ENCODE measurements at places on chromosomes 6 and 20.
A peak's percentile ranks its signal among the peaks of the same experiment; 100 is the strongest.

DNA sequence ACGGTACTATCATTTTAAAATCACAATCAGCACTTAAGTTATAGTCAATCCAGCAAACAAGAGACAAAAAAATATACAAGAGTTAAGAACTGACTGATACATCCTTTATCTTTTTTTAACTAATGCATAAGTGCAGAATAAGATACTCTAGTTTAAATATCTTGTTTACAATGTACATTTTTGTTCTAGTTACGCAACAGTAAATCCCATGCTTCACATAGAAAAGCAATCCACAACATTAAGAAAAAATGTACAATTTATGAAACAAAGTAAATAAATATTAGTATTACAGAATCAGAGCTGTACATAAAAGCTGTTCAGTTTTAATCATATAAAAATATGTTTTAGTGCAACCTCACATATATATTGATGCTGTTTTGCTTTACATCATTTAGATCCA lies 192.6 kb downstream of the HIVEP2 start:
- no peak for DNase-seq

DNA sequence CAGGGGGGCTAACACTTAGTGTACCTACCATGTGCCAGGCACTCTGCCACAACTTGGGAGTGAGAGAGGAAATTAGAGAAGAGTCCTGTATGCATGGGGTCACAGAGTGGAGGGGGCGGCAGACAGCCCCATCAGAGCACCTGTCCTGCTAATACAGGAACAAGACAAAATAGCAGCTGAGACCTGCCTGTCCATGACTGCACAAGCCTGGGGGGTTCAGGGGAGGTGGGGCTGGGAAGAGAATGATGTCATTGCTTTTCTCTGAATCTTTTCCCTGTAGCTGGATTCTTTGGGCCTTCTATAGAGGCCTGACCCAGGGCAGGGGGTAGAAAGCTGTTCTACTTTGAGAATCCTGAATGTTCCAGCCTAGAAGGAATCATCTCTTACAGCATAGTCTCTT lies 37.4 kb downstream of the FOXP4 start:
- no peak for DNase-seq

GRCh38 chr20:25058847-25059810 lies 1.2 kb upstream of the ACSS1 start:
- DNase-seq, result no peak

- DNase-seq, result peak; percentile 64
Observed at GRCh38 chr6:85015396-85015990, 251.1 kb upstream of the TBX18 start.

DNA sequence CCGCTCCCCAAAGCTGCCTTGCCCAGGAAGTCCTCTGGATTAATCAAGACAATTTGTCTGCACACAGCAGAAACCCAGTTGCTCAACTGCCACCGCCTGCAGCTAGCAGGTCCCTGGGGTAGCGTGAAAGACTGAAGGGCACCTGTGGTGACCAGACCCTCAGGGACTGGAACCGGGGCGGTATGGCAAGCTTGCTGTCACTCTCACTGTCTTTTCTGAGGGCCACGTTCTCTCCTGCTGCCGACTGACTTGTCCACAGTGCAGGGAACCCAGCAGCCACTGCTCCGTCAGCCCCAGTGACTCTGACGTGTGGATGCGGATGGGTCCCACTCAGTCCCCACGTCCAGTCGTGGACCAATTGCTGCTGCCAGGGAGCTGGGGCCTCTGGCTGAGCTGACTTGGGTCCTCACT lies 72.8 kb upstream of the PMEPA1 start:
- DNase-seq, result no peak

- DNase-seq, result no peak
Observed at GRCh38 chr20:1280195-1281102, 14.4 kb downstream of the SNPH start.

DNA sequence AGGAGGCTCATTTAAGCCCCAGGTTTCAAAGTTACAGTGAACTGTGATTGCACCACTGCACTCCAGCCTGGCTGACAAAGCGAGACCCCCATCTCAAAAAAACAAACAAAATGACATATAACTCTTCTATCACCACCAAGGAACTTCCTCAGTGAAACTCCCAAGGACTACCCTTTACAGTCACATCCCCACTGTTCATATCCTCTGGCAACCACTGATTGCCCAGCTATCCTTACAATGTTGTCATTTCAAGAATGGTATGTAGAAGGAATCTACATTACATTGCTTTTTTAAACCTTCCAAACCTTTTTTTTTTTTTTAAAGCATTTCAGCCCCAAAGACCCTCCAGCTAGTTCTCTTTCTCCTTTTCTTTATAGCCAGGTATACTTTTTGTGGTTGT lies 123.1 kb upstream of the CARMIL1 start:
- no peak for DNase-seq

- DNase-seq, result no peak
Observed at GRCh38 chr20:58470336-58471192, 44.6 kb downstream of the APCDD1L start.

GRCh38 chr6:26309731-26310142 lies 55.3 kb upstream of the BTN3A2 start:
- no peak for DNase-seq

DNA sequence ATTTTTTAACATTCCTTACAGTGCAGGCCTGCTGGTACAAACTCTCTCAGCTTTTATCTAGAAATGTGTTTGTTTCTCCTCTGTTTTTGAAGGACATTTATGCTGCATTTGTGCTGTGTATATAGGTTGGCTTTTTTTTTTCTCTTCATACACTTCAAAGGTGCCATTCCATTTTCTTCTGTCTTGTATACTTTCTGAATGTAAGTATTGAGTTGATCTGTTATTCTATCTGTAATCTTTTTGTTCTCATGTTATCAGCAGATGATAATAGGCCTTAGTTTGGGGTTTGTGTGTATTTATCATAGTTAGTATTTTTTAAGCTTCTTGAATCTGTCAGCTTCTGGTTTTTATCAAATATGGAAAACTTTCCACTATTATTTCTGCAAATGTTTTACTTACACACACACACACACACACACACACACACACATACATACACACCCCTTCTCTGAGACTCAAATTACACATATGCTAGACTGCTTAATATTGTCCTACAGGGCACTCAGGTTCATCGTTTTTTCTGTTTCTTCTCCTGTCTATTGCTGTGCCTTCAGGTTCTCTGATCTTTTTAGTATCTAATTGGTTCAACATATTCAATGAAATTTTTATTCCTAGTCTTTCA lies 74.6 kb downstream of the RPP40 start:
- no peak for DNase-seq

DNA sequence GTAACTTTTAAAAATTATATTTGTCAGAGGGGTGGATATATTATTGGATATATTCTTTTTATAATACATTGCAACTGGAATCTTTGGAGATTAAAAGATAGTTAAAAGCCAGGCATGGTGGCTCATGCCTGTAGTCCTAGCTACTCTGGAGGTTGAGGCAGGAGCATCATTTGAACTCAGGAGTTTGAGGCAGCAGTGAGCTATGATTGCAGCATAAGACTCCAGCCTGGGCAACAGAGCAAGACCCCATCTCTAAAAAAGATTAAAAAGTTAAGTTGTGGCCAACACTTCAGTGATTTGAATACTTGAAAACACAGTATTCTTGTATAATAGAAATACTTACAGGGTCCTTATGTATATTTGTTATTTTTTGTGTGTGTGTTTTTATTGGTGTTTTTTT lies 15.2 kb downstream of the MAPRE1 start:
- no peak for DNase-seq

- no peak for DNase-seq
Observed at GRCh38 chr20:1269850-1270249, 3.8 kb downstream of the SNPH start.

DNA sequence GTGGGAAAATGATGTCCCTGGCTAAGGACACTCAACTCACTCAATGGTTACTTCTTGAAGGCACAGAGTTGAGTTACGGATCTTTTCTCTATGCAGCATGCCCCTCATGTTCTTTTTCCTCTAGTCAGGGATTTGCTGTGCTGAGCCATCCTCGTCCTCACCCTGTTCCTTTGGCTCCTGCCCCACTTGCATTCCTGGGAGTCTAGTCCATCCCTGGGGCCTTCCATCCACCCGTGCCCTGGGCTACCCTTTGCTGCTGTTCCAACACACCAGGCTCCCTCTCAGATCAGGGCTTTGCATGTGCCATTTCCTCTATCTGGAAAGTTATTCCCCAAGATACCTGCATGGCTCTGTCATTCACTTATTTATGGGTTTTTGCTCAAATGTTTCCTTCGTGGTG lies 13.3 kb upstream of the KCNG1 start:
- no peak for DNase-seq

DNA sequence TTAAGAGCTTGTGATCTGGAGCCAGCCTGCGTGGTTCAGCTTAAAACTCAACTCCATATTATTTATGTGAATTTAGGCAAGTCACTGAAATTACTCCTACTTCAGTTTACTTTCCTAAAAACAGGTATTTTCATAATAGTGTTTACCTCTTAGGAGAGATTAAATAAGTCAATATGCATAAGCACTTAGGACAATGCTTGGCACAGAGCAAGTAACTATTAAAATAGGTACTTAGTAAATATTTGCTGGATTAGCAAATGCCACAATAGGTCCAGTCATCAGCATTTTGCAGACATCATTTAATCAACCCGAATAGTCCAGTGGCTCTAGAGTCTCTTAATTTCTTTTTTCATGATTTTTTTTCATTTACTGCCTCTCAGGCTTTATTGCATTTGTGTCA lies 78.6 kb upstream of the PTPRK start:
- DNase-seq, result no peak

DNA sequence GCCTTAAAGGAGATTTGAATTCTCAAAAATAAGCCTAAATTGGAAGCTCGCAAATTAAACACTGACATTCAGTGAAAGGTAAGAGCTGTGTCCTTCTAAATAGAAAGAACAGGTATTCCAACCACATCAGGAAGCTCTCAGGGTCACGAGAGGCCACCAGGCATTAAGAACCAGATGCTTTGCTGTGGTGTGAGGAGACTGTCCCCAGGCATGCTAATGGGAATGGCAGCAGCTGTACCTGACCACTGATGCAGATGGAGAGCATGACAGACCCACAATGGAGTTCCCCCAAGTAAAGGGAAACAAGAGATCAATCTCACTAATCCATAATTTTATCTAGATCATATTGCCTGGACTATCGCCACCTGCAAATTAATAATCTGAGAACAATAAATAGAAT lies 658.9 kb upstream of the NOX3 start:
- no peak for DNase-seq

- no peak for DNase-seq
Observed at GRCh38 chr6:123687864-123688263, 51.1 kb upstream of the TRDN start.

- no peak for DNase-seq
Observed at GRCh38 chr6:167311286-167311685, 13.6 kb upstream of the TTLL2 start.

GRCh38 chr6:21970569-21971300 lies 326.1 kb downstream of the PRL start:
- DNase-seq, result no peak

DNA sequence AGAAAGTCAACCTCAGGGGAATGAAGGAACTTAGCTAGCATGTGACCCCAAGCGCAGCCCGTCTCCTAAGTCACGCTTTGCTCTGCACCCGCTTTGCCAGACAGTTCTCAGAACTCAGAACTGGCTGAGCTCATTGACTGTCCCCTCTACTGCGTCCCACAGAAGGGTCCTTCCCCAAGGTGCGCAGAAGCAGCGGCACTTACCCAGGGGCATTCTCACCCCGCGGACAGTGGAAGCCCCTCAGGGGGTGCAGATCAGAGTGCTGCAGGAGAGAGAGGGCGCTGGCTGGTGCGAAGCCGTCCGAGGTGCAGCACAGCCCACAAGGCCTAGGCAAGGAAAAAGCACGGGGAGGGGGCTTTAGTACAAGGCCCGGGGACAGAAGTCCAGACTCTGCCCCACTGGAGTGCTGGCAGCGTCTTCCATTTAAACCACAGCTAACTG lies 807 bp downstream of the SNHG17 start:
- DNase-seq, result no peak

GRCh38 chr6:17218023-17218748 lies 63.0 kb upstream of the RBM24 start:
- no peak for DNase-seq

- peak; percentile 10 for DNase-seq
Observed at GRCh38 chr6:35294308-35294945, 3.2 kb upstream of the DEF6 start.

GRCh38 chr20:38725148-38725901 lies 1.0 kb downstream of the SLC32A1 start:
- no peak for DNase-seq

DNA sequence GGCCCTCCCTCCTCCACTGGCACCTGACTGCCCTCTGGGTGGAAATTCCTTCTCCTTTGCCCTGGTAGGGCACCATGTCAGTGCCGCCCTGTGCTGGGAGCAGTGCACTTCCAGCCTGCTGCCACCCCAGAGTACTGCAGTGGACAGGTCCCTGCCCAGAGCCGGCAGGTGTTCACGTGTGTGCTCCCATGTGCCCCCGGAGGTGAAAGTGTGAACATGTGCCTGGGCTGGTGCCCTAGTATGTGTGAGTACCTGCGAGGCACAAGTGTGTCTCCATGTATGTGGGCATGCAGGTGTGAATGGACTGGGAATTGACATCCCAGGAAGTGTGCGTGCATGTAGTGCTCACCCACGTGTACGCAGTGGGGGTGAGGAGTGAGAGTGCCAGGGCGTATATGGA lies 29.4 kb downstream of the SDCBP2 start:
- DNase-seq, result no peak

DNA sequence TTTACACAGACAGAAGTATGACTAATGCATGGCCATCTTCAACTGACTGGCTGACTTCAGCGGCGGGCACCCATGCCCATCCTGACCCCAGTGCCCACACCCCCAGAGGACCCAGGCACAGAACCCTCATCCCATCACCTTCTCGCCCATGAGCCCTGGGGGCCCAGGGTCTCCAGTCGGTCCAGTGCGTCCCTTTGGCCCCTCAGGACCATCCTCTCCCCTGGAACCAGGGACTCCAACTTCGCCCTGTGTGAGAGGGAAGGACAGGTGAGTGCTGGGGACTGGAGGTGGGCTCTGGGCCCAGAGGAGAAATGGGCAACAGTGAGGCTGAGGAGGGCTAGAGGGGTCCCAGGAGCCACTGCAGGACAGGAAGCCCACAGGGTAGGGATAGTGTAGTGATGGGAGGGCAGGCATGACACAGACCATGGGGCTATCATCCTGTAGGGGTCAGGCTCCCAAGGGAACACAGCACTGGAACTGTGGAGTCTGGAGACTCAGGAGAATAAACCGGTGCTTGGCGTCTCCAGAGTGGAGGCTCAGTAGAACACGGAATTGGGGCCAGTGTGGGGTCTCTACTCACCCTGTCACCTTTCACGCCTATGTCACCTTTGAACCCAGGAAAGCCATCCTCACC lies 16.7 kb downstream of the COL11A2 start:
- no peak for DNase-seq

DNA sequence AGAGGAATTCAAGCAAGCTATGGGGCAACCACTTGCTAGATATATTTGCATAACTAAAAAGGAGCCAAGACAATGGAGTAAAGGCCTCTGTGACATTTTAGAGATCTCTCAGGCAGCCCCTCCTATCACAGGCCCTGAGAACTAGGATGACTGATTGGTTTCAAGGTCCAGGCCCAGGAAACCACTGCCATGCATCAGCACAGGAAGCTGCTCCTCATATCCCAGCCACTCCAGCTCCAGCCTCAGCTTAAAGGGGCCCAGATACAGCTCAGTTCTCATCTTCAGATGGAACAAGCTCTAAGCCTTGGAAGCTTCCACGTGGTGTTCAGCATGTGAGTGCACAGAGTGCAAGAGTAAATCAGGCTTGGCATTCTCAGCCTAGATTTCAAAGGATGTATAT lies 21.1 kb upstream of the THBS2 start:
- no peak for DNase-seq
